ENCODE measurements at places on chromosomes 2 and 18.

DNA sequence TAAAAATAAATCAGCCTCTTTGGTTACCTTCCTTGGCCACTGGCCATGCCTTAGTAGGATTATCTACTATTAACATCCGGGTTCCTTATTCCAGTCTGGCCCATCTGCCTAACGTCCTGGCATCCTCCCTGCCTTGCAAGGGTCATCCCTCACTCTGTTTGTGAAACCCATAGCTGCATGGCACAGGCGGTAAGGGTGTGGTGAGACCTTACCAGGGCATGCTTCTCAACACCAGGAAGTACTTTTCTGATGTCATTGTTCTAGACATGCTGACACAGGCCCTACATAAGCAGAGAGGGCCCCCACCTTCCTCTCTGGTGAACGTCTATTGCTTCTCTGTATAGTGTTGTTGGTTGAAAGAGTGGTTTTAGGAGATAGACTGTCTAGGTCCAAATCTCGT, 296.8 kb upstream of the SPRED2 start:
- no peak for DNase-seq

- no peak for DNase-seq
Measured at GRCh38 chr2:47057687-47058002, 97.5 kb downstream of the STPG4 start.

GRCh38 chr2:231386446-231386845, 9.1 kb upstream of the B3GNT7 start:
- DNase-seq: no peak

GRCh38 chr18:6591491-6591890, 138.0 kb upstream of the ARHGAP28 start:
- no peak for DNase-seq

GRCh38 chr2:54871457-54872107, 148.1 kb downstream of the EML6 start:
- DNase-seq: peak; percentile 85

DNA sequence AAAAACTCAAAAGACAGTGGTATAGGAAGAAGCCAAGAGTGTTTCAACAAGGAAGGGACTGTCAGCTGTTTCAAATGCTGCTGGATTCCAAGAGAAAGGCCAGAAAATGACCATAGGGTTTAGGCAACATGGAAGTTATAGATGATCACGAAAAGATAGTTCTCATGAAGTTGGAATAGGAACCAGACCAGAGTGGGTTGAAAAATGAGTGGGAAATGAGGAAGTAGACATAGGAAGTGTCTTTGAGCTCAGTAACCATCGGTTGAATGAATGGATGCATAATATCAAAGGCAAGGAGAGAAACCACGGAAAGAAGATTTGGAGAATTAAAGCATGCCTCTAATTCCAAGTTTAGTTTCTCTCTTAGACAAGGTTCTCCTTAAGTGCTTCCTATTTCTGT, 1.3 kb downstream of the NCAPH start:
- DNase-seq: no peak

DNA sequence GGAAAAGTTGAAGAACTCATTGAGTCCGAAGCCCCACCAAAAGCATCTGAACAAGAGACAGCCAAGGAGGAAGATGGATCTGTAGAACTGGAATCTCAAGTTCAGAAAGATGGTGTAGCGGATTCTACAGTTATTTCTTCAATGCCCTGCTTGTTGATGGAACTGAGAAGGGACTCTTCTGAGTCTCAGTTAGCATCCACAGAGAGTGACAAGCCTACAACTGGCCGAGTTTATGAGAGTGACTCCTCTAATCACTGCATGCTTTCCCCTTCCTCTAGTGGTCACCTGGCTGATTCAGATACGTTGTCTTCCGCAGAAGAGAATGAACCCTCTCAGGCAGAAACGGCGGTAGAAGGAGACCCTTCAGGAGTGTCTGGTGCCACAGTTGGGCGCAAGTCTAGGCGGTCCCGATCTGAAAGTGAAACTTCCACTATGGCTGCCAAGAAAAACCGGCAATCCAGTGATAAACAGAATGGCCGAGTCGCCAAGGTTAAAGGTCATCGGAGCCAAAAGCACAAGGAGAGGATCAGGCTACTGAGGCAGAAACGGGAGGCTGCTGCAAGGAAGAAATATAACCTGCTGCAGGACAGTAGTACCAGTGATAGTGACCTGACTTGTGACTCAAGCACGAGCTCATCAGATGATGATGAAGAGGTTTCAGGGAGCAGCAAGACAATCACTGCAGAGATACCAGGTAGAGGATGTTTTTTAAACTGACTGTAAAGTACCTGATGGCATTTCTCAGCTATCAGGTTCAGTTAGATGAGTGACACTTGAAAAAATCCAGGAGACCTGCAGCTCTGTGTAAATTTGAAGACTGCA, 111.9 kb downstream of the HAUS1 start:
- no peak for DNase-seq

GRCh38 chr2:140136366-140136765, 1356.2 kb upstream of the NXPH2 start:
- DNase-seq: no peak

GRCh38 chr2:28052691-28053090, 162.2 kb downstream of the BABAM2 start:
- DNase-seq: no peak

- no peak for DNase-seq
Measured at GRCh38 chr2:86485103-86485502, 43.9 kb downstream of the KDM3A start.

DNA sequence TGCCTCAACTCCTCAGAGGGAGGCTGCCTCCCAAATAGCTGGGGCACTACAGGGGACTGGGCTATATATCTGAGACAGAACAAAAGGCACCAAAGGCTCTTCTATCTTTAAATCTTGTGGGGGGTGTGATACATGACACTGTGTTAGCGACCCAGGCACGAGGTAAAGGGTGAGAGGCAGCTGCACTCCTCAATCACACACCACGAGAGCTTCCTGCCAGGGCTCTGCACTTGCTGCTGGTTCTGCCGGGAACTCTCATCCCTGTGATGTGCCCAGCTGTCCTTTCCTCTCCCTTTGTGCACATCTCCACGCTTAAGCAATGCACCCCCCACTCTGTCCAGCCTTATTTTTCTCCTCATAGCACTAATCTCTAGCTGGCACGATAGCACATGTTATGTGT, 32.4 kb downstream of the NPC1 start:
- DNase-seq: no peak

- DNase-seq: no peak
Measured at GRCh38 chr2:48749291-48750127, 6.0 kb downstream of the LHCGR start.

- DNase-seq: no peak
Measured at GRCh38 chr2:62372824-62373223, 133.2 kb downstream of the TMEM17 start.

DNA sequence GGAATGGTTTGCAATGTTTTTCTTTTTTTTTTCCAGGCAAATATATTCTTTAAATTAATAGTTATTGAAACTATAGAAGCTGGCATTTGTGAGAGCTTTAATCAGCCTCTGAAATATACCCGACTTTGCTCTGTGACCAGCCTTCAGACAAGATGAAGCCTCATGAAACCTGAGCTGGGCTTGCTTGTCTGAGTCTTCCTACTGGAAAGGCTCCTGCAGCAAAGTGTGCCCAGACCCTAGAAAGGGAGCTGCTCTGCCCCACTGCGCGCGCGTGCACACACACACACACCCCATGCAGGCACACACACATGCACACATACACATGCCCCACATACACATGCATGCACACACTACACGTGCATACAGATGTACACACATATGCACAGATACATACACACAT, 203.3 kb upstream of the NT5C1B start:
- no peak for DNase-seq

- no peak for DNase-seq
Measured at GRCh38 chr18:62281684-62282083, 43.4 kb upstream of the TNFRSF11A start.

DNA sequence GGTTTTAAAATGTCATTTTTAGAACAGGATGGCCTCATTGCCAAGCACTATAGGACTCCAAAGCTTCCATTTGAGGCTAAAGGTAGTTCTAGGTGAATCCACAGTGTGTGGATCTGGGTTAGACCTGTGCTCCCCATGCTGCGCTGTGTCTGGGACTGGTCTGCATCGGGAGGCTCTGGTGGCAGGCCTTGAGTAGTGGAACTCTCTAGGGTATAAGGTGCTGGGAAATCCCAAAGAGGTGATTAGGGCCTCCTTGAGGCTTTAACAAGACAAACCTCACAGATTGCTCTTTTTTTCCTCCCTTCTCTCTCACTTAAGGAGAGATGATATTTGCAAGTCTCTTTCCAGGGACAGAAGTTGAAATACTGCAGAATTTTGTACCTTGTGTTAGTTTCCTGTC, 9.3 kb downstream of the SEC11C start:
- no peak for DNase-seq

- DNase-seq: no peak
Measured at GRCh38 chr2:172282944-172283343, 144.4 kb upstream of the ITGA6 start.

- DNase-seq: no peak
Measured at GRCh38 chr2:101121174-101121573, 30.0 kb downstream of the TBC1D8 start.

DNA sequence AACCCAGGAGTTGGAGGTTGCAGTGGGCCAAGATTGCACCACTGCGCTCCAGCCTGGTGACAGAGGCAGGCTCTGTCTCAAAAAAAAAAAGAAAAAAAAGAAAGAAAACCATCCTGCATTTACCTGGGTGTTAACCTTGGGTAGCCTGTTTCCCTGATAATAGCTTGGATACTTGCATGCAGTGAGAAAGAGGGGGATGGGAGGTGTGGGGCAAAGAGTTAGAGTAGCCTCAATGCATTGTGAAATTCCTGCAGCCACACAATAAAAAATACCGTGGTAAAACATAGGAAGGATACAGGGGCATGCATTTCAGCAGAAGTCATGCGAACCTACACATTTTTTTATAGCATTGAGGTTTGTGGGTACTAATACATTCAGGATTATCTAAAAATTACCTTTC, 76.6 kb upstream of the ZNF516 start:
- DNase-seq: no peak

DNA sequence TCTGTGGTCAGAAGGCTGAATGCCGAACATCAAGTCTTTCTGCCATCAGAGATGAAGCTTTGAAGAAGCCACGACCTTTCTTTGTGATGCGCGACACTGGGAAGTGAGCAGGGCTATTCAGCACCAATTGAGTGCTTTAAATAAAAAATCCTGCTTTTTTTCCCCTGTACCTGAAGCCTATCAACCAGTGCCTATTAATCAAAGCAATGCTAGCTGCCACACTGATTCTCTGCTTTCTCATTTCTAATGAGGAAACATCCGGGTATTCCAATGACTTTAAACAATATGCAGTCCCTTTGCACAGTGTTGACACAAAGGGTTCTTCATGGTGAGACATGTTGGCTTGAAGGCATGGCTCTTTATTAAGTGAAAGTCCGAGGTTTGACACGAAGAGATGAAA, 88.0 kb downstream of the GALR1 start:
- no peak for DNase-seq

- no peak for DNase-seq
Measured at GRCh38 chr18:10715791-10716190, 190.0 kb downstream of the NAPG start.

- DNase-seq: no peak
Measured at GRCh38 chr2:171668183-171668582, 19.1 kb upstream of the DYNC1I2 start.

DNA sequence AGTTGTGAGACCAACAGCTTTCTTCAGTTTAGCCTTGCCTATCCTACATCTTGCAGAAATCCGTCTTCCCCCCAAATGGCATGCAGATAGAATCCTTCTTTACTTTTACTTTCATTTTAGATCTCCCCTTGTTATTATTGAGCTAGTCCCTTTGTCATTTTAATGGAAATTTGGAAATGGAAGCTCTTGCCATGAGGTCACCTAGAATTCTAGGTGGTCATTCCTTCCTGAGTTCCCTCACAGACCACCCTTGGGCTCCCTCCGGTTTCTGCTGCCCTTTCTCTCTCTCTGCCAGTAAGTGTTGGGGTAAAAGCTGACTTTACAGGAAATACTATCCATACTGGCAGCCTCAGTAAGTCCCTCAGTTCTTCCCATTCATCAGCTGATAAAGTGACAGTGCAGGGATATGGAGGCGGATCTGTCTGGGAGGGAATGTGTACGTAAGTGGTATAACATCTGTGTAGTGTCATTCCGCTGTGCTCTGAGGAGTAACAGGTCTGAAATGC, 30.2 kb downstream of the ARHGAP25 start:
- DNase-seq: no peak

DNA sequence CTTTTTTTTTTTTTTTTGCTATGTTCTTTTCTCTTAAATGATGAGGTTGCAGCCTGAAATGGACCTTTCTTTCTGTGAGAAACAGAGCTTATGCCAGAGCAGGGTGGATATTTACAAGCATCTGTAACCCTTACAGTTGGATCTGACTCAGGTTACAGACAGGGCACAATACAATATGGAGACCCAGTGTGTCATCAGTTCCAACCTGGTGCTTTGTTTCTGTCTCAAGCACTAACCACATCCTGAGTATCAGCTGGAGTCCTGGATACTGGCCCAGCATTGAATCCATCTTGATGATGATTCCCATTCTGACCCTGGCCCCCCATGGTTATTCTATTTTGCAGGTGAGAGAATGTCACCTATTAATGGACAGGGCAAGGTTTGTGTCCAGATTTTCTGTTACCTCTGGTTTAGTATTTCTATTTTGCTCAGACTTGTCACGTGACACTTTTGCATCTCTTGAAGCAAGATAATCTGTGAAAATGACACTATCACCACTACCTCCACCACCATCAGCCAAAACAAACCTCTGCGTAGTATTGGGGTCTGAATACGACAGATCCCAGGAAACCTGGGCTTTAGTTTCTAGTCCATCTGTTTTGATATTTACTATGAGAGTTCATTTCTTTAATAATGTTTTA, 174.0 kb downstream of the CCDC85A start:
- peak; percentile 20 for DNase-seq

DNA sequence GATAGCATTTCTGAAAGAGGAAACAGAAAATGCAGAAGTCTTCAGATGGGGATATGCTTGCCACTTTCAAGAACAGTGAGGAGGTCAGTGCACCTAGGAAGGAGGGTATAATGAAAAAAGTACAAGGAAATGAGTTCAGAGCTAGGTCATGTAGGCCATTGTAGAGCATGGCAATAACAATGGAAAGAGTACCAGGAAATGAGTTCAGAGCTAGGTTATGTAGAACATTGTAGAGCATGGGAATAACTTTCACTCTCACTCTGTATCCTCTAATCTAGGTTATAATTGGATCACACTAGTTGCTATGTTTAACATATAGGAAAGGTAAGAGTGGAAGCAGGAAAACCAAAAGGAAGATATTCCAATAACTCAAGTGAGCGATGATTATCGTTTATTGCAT, 12.3 kb downstream of the SCG2 start:
- DNase-seq: no peak

- no peak for DNase-seq
Measured at GRCh38 chr2:41791523-41791922, 256.3 kb upstream of the PKDCC start.
